GOT3 (cell line): ENCODE measurements at places on chromosomes 1 and 21.

DNA sequence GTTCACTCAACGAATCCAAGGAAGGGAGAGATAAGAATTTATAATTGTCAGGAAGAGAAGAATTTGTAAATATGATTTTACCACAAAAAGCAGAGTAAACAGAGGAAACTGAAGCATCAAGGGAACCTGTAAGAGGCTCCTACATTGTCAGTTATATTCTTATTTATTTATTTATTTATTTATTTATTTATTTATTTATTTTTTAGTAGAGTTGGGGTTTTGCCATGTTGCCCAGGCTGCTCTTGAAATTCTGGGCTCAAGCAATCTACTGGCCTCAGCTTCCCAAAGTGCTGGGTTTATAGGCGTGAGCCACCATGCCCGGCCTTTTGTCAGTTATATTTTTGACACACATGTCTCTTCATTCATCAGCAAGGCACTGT, 47.1 kb downstream of the FCRL3 start:
- DNase-seq: no peak

DNA sequence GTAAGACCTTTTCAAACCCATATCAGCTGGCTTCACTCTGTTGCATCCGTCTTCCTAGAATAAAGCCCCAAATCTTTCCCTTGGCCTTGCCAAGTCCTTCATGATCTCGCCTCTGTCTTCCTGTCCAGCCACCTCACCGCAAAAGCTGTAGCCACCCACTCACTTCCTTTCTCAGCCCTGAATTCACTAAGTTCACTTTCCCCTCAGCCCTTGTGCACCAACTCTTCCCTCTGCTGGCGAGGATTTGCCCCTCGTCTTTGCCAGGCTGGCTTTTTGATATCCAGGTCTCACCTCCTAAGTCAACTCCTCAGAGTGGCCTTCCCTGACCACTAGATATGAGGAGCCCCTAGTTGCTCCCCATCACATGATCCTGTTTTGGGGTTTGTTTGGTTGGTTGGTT, 3.9 kb upstream of the COL16A1 start:
- no peak for DNase-seq

- no peak for DNase-seq
Observed at GRCh38 chr1:56436296-56436695, 143.1 kb downstream of the PLPP3 start.

GRCh38 chr1:106748606-106749005, 307.9 kb upstream of the PRMT6 start:
- no peak for DNase-seq

GRCh38 chr1:176551146-176551545, 88.2 kb downstream of the PAPPA2 start:
- no peak for DNase-seq

- no peak for DNase-seq
Observed at GRCh38 chr1:36309397-36309796, 3.2 kb downstream of the SH3D21 start.

DNA sequence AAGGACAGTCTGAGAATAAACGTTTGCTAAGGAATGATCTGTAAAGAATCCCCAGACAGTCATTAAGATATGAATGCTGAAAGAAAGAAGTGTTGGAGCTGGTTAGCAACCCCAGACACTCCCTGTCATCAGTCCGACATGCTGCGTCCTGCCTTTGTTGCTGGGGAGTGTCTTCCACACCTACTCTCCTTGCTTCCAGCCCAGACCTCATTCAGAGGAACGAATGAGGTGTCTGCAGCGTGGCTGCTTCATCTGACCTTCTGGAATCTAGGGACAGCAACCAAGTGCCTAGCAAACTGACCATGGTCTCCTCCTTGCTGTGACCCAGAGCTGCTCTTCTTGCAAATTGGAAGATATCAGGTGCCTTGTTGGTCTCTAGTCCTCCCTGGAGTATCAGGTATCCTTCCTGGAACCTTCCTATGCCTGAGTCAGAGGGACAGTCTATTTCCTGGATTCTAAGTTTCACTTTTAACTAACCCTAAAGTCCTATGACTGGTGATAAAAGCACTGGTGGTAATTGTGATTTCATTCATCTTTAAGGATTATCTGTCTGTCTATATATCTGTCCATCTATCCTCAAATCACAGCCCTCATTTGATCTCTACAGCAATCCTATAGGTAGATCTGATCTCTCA, 45.3 kb downstream of the NFASC start:
- DNase-seq: no peak

DNA sequence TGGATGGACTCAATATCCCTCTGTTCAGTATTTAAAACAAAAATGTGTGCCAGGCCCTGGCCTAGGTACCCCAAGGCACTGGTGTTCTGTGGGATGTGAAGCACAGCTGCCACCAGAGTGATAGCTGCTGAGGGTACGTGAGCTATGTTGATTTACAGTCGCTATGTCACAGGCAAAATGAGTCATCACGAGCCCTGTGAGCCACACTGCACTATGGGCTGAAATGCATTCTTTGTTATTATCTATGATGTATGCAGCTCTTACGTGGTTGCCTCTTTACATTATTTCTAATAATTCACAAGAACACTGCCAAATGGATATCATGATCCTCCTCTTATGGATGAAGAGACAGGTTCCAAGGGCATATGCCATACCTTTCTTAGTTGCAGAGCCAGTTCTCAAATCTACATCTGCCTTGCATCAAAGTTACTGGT, 2.1 kb downstream of the TEX38 start:
- no peak for DNase-seq

DNA sequence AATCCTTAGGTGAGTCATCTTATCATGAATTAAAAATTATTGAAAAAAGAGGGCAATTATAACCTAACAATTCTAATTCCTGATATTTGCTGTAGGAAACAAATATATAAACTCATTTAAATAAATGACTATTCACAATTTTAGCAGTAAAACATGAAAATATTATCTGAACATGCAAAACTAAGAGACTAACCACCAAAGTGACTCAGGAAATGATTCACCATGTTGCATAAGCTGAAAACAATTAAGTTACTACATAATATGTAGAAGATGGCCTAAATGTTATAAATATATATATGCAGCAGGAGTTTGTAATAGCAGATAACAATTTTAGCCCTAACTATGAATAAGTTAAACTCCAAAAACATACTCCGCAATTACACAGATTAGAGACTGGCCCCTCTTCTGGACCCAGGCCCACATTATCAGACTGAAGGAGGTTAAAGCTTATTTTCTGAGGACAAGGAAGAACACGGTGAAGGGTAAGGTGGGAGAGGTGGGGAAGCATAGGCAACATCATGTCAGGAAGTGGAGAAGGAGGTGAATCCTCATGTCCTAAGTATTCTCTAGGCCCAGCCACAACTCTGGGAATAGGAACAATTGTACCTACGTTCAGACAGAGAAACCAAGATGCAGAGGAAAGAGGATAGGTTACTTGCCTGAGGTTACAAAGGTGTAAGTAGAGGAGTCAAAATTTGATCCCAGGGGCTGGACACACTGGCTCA, 15.6 kb upstream of the AIM2 start:
- DNase-seq: no peak

- DNase-seq: no peak
Observed at GRCh38 chr1:40637470-40638007, 27.9 kb downstream of the RIMS3 start.

GRCh38 chr1:206895325-206895724, 1.9 kb upstream of the IL24 start:
- DNase-seq: no peak

DNA sequence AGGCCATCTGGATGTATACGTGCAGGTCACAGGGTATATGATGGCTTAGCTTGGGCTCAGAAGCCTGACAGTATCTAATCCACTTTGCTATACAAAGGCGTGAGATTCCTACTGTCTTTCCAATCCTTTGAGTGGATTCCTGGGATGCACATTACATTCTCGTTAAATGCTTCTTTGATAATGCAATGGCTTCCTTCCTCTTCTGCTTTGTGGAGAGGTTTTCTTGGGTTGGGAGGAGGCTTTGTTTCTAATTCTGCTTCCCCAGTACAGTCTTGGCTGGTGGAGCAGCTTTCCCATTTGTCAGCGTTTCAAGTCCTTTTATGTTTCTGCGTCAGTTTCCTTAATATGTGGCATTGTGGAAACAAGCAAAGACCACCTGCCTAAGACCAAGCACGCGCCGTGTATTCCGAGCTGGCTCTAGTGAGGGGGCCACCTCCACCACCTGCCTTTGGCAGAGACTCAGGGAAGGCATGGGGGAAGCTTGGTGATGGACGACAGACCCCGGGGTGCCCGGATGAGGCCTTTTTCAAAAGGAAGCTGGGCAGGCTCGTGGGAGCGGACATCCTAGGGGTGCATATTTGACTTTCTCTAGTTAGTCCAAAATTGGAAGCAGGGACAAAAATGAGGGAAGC, 72.7 kb downstream of the WDR4 start:
- DNase-seq: no peak

DNA sequence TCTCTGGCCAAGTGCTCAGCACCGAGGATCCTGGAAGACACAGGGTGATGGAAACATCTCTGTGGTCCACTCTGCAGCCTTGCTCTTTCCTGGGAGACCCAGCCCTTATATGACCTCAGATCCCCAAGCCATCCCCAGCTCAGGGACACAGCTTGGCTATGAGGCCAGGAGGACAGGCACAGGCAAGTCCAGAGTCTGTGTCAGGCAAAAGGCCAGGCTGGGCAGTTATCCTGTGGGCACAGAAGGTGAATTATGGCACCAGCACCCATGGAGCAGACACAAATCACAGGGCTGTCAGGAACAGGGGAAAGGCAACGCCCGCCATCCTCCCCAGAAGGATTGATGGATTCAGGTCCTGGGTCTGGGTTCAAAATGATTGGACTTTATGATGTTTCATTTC, 52.1 kb upstream of the SCMH1 start:
- DNase-seq: no peak

GRCh38 chr1:159493354-159493753, 42.5 kb downstream of the OR10J5 start:
- DNase-seq: no peak

GRCh38 chr1:162682013-162682419, 49.8 kb downstream of the DDR2 start:
- no peak for DNase-seq

DNA sequence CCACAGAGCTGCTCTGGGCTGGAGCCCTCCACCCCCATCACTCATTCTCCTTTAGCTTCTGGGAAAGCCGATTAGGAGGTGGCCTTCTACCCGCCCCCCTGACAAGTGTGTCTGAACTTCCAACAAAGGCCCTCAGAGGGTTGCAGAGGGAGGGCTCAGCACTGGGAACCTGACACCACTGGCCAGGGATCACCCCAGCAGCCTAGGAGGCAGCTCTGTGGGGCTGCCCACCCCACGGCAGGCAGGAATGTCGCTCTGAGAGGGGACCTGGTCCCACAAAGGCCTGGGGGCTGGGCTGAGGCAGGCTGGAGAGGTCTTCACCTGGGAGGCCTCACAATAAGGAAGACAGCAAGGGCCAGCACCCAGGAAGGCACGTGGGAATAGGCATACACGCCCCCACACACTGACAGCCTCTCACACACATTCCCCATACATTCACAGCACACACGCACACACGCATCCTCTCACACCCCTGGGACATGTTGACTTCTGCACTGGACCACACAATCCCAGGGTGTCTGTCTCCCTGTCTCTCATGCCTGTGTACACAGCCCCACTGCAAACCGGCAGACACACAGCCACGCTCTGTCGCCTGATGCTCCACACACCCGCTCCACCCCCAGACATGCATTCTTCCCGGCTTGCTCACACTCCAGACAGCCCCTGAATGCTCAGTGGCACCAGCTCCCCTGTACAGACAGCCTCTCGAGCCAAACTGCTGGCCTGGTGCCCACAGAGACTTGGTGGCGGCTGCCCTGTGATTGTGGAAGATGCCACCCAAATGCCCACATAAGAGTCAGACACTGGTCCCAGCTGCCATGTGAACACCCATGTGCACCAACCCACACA, 30.7 kb downstream of the DMBX1 start:
- DNase-seq: no peak

DNA sequence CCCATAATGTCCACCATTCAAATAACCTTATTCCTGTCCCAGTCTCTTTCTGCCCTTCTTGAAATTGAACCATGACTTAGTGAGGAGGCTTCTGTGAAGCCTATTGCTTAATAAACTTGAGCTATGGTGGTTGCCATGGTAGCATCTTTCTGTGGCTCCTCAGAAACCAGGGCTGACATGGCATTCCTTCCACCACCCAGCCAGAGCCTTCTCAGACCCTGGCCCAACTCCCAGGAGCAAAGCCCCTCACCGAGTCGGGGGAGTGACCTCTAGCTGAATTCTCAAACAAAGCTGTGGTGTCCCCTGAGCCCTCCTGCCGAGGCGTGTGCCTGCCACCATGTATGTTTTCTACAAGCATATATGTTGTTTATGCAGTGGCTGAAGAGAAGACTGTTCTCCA, 259.1 kb downstream of the CACNA1E start:
- DNase-seq: no peak

DNA sequence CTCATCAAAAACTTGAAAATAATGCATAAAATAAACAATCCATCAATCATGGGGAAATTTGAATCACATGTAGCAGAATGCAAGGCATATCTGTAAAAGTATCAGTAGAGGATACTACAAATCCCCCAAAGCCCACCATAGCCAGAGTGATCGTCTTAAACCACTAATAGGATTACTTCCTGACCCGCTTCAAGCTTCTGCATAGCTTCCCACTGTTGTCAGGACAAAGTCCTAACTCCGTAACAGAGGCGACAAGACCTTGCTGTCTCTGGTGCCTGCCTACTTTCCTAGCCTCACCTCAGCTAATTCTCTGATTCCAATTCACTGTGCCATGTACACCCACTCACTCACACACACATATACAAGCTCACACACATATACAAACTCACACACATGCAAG, 161.2 kb upstream of the NFIA start:
- no peak for DNase-seq

DNA sequence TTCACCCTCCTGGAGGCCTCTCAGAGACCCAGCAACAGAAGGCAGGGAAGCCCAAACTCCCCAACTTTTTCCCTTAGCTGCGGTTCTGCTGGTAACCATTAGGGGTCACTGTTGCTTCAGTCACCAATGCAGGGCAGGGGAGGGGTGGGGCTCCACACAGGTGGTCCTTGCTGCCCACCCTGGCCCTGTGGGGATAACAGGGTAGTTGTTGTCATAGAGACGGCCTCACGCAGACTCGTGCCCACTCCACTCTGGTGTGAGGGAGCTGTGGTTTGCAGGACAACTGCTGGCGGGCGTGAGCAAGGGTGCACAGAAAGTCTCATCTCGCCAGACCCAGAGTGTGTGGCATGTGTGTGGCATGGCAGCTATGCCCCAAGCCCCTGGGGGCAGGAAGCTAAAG, 19.9 kb downstream of the INSRR start:
- no peak for DNase-seq

DNA sequence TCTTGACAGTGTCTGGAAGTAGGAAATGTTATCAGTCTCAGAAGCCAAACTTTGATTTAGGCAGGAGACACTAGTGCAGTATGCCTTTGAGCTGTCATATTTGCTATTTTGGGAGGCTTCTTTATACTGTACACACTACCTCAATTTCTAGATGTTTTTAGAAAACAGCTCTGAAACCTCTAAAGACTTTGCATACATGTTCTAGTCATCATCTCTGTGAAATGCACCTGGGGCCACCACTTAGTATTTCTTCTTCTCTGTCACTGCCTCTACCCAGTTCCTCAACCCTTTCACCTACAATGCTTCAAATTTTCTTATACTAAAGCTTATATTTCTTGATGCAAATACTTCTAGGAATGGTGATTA, 29.1 kb upstream of the PLA2G4A start:
- DNase-seq: no peak

- DNase-seq: no peak
Observed at GRCh38 chr1:24391882-24392603, 21.5 kb downstream of the STPG1 start.
